ENCODE measurements at places on chromosomes 7 and 10.
A peak's percentile ranks its signal among the peaks of the same experiment; 100 is the strongest.

DNA sequence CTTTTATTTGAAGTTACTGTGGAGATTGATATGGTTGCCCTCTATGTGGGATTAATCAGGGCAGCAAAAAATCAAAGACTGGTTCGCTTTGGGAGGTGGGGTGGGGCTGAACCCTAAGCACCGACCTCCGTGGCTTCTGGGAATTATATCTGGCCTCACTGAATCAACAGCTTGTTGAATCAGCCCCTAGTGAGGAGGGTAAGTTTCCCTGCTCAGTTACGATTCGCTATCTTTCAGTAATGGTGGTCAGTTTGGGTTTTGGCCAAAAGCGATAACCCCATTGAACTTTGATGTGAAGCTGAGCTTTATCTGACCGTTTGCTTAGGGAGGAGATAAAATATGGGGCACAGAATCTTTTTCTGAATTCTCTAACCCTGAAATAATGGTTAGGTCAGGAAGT, 16.6 kb upstream of the ARPC1A start:
- DNase-seq = no peak

- peak; percentile 56 for DNase-seq
Observed at GRCh38 chr10:96229568-96230030, 41.8 kb downstream of the BLNK start.

DNA sequence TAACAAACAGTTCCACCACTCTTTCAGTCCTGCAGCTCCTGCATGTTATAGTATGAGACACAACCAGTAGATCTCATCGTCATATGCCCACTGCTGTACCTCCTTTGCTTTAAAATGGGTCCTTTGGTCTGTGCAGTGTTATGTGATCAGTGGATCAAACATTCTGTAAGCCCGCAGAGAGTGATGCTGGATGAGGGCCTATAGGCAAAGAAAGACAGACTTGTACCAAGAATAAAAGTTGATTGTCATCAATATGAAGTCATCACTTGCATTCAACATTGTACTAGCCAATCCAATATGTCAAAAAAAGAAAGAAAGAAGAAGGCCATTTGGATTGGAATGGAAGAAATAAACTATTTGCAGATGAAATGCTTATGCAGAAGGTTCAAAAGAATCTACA, 79.8 kb upstream of the PHYHIPL start:
- DNase-seq = no peak

- DNase-seq = no peak
Observed at GRCh38 chr10:112460366-112460765, 13.4 kb downstream of the VTI1A start.

DNA sequence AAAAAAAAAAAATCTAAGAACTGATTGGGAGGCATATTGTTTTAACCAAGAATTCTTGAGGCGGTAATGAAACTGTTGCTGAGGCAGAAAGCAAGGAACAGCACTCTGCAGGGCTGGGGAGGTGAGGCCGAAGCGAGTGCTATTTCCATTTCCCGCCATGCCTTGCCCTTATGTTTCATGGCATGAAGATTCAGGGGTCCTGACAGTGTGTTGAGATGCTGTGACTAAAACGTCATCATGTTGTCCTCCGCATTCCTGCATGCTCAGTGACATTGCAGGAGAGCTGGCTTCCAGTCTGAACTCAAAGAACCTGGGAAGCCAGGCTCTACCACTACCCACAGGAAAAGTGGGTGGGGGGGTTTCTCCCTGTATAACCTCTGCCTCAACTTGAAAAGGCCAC, 85.2 kb downstream of the EBF3 start:
- DNase-seq = no peak

GRCh38 chr7:92632791-92633190, 42.6 kb upstream of the FAM133B start:
- DNase-seq = no peak

- DNase-seq = no peak
Observed at GRCh38 chr7:148245381-148245780, 345.2 kb upstream of the C7orf33 start.

- DNase-seq = no peak
Observed at GRCh38 chr10:51564896-51565510, 134.4 kb downstream of the CSTF2T start.

DNA sequence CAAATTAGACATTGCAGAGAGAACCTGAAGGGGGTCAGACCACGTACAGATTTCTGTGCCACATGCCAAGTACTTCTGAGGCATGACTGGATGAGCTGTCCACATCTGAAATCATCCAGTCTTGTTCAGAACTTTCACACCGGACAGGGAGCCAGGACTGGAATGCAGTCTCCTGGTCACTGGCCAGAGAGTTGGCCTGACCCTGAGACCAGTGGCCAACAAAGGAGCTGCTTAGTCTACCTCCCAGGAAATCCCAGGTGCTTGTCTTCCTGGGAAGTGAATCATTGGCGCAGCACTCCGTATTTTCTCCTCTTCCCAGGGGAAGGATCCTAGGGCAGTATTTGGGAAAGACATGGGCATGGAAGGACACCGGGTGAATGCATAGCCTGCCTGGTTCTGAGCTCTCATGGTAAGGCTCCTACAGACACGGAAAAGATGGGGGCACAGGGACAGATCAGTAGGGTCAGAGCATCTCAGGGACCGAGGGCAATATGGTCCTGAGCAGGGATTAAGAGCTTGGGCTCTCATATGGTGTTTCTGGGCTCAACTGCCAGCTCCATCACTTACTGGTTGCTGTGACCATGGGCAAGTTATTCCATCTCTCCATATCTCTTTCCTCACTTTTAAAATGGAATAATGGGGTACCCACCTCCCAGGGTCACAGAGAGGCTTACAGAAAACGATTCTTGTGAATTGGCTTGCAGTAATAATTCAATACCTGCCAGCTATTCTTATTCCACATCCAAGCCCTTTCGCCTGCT, 1.3 kb upstream of the SCD start:
- DNase-seq = no peak

DNA sequence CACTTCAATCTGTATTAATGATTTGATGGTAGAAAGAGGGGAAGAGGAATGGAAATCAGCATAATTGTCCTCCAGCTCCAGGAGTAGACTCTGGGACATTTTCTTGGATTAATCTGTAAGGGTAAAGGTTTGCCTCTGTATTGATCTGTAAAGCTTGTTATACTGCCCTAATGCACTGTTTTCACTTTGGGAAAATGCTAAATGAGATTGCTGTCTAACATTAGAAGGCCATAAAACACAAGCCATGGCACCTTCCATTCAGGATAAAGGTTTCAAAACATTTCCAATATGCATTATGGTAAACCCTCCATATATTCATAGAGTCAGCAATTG, 222.8 kb upstream of the PLXNA4 start:
- no peak for DNase-seq

DNA sequence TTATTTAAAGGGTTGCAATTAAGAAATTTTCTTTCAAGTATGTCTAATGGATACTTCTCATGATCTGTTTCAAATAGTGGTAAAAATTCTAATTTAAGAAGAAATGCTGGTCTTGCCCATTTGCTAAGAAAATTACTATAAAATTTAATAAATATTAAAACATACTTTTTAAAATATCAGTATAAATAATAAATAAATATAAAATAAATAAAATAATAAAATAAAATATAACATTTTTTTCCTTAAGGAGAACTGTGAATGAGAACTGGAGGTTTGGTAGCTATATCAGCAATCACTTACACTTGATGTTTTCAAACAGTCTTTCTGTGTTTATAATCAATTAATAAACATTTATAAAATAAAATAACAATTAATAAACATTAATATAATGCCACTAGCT, 266.1 kb downstream of the HGF start:
- no peak for DNase-seq

DNA sequence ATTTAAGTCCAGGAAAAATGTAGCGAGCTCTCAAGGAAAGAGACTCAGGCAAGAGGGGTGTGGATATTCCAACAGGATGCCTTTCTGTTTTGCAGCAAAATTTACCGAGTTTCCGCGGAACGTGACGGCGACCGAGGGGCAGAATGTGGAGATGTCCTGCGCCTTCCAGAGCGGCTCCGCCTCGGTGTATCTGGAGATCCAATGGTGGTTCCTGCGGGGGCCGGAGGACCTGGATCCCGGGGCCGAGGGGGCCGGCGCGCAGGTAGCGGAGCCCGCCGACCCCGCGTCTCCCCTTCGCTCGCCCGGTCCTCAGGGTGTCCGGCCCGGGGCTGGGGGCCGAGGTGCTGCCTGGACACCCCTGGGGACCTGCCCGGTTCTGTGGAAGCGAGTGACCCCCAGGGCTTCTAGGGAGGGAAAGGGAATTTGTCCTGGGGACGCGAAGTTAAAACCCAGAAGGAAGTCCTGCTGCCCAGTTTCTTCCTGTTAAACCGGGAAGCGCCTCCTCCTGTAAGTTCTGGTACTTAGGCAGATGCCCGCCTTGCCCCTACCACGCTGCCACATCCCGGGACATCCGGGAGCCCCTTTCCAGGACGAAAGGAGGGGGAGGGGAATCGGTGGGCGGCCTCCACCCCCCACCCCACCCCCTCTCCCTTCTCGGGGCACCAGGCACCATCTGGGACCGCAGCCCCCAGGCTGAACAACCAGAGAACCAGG, 2.5 kb downstream of the VSTM2A start:
- no peak for DNase-seq

DNA sequence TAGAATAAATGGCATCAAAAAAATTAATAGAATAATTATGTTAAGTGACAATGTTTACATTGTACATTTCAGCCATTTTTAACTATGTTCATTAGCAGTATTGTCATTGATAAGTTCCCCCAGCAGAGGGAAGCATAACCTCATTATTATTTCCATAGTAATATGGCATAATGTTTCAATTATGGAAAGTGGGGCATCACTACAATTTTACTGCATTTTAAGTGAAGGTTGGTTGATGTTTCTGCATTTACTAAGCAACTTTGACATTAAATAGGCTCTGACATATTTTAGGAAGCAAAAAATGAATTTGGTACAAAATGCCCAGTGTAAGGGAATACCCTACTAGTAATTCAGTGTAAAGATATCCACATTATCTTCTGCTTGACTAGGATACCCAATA, 218.3 kb downstream of the SEMA3A start:
- DNase-seq = no peak

DNA sequence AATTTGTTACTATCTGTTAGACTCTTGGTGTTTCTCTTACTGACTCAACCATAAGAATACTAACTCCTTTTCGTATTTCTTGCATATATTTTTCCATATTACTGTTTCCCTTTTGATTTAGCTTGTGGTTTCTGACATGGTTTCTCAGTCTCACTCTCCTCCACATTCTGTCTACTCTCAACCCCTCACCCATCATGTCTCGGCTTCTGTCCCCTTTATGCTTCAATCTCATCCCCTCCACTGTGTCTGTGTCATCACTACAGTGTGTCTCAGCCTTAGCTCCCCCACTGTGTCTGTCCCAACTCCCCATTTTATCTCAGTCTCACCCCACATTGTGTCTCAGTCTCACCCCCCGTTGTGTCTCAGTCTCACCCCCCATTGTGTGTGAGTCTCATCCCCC, 126.9 kb downstream of the VIPR2 start:
- no peak for DNase-seq

DNA sequence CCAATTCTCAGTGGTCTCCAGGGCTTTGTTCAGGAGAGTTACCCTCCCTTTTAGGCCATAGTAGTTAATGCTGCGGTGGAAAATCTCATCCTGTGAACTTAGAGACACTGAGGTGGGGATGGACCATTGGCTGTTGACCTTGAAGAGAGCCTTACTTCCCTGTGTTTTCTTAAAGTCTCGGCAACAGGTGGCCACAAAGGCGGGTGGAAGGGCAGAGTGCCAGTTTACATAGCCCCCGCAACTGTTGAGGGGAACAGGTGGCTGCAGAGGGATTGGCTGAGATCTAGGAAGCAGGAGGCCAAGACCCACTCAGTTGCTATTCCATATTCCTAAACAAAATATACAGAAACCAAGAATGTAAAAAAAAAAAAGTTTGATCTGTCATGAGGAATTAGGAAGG, 160.6 kb downstream of the ST7 start:
- no peak for DNase-seq

GRCh38 chr7:78642751-78643150, 810.7 kb downstream of the MAGI2 start:
- no peak for DNase-seq

- DNase-seq = no peak
Observed at GRCh38 chr7:121286186-121286585, 42.6 kb upstream of the WNT16 start.

DNA sequence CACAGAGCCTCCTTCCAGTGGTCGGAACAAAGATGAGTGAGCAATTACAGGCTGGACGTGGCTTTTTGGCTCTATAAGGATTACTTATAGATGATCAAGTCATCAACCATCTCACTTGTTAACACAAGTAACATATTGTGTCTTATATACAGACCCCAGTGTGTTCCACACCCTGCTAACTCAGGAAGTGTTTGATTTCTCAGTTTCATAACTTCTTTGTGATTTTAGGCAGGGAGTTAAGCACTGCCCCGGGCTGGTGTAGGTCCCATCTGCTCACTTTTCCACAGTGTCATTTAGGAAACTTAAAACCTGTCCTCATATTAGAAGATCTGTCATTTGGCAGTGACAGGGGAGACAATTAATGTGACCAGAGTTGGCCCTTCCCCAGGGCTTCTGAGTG, 6.2 kb downstream of the FOXI2 start:
- no peak for DNase-seq

- no peak for DNase-seq
Observed at GRCh38 chr7:12385364-12385786, 18.3 kb downstream of the VWDE start.

DNA sequence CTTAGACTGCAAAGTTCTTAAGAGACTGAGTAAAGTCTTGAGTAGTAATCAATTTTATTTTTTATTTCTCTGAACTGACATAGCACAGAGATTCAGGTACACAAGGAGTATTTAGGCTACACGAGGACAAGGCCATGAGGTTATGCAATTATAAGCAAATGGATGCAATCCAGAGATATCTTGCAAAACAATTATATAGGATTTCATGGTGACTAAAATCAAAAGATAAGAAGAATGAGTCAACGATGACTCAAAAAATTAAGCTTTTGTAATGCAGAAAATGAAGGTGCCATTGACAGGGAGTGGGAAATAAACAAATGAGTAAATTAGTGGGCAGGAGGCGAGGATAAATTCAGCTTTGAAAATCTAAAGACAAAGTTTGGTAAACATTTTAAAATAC, 66.7 kb upstream of the MYO3A start:
- no peak for DNase-seq

DNA sequence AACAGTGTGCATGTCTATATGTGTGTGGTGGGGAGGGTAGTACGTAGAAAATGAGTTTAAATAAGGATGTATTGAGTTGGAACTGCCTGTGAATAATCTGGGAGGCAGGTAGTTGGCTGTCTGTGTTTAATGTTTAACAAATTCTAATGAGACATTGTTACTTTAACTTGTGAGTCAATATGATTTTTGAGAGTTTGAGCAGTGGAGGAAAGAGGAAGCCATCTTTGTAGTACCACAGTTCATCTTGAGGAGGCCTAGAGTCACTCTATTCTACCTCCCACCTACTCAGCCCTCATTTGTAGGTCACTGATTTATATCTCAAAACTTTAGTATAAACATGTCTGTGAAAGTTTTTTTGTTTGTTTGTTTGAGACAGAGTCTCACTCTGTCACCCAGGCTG, 129.9 kb upstream of the ITGB1 start:
- DNase-seq = no peak

DNA sequence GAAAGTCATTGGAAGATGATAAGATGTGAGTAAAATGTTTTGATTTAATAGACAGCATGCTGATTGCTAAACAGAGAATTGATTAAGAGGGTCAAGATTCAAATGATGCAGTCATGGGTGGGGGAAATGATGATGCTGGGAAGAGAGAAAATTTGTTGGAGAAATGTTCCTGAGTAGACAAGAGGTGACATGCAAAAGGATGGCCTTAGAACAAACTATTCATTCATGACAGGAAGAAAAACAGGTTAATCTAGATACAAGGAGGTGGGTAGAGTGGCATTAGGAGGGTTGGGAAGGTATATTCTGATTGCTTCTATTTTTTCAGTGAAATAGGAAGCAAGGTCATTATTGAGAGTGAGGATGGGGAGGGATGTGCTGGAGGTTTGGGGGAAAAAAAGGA, 146.7 kb downstream of the SEM1 start:
- no peak for DNase-seq

Data from T follicular helper cell (primary cell).